Cerebellum (tissue), 4 donors: ENCODE measurements at places on chromosomes 11 and 22.

- peak; percentile 98 for DNase-seq
Observed at GRCh38 chr11:113875234-113876073, at the start of gene USP28. Gene USP28 (minus strand): TSS chr11:113875572. CDS start chr11:113875501, 71 bp downstream.

- DNase-seq = no peak
Observed at GRCh38 chr11:46265764-46266163, 11.7 kb upstream of the CREB3L1 start.

- DNase-seq = no peak
Observed at GRCh38 chr11:17609291-17610084, 62.4 kb downstream of the OTOG start.

GRCh38 chr11:112288021-112288420 lies 27.4 kb upstream of the PLET1 start:
- no peak for DNase-seq

GRCh38 chr11:119522609-119523008 lies 99.6 kb upstream of the THY1 start:
- no peak for DNase-seq

GRCh38 chr11:41099654-41100053 lies 359.8 kb downstream of the LRRC4C start:
- no peak for DNase-seq

GRCh38 chr22:48112687-48113521 lies 1350.5 kb downstream of the TBC1D22A start:
- DNase-seq = no peak

- DNase-seq = no peak
Observed at GRCh38 chr11:75182664-75183063, 31.8 kb downstream of the SLCO2B1 start.

DNA sequence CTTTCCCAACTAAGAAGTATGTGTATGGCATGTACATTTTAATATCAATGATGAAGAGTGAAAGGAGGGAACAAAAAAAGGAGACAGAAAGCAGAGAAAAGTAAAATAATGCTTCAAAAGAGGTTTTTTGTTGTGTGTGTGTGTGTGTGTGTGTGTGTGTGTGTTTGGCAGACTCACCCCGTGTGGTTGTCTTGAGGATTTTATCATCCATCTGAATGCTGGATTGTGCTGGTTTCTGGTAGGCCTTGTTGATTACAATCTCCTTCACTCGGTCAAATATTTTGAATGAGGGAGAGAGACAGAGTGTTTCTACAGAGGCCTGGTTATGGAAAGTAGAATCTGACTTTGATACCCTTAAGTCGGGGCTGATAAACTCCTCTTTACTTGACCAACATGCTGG lies 128.5 kb downstream of the ENTHD1 start:
- DNase-seq = no peak

GRCh38 chr11:133823614-133824013 lies 21.7 kb downstream of the SPATA19 start:
- no peak for DNase-seq

GRCh38 chr11:20451568-20451967 lies 64.1 kb downstream of the PRMT3 start:
- no peak for DNase-seq

DNA sequence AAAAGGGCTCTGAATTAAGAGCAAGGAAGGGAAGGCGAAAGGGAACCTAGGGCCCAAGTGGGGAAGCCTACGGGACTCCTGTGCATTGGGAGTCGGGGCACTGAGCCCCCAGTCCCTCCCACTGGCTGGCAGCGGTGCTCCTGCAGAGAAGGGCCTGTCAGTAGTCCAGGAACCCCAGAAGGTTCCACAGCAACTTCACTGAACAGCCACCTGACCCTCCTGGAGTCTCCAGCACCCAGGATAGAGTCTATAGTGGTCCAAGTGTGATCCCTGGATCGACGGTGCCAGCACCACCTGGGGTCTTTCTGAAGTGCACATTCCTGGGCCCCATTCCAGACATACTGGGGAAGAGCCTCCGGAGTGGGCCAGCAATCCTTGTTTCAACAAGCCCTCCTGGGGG lies 100.0 kb upstream of the B3GAT1 start:
- no peak for DNase-seq

DNA sequence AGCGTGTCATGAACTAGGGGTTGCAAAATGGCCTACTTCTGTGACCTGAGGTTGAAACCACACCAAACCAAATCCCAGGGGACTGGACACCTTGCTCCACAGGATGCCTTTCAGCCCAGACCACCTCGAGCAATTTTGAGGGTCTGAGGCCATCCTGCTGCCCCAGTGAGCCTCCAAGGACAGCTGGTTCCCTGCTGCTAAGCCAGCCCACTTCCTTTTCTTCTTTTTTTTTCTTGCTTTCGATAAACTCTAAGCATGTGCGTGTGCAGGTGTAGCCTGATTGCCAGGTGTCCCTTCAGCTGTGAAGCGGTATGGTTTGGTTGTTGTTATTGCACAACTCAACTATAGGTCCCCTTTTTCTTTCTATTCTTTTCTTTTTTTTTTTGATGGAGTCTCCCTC lies 2.7 kb downstream of the CRYBB1 start:
- no peak for DNase-seq

- no peak for DNase-seq
Observed at GRCh38 chr11:14335712-14336111, 23.3 kb downstream of the RRAS2 start.

GRCh38 chr11:95306123-95306522 lies 75.1 kb upstream of the SESN3 start:
- no peak for DNase-seq

GRCh38 chr11:48019595-48019994 lies 39.2 kb downstream of the PTPRJ start:
- DNase-seq = no peak

DNA sequence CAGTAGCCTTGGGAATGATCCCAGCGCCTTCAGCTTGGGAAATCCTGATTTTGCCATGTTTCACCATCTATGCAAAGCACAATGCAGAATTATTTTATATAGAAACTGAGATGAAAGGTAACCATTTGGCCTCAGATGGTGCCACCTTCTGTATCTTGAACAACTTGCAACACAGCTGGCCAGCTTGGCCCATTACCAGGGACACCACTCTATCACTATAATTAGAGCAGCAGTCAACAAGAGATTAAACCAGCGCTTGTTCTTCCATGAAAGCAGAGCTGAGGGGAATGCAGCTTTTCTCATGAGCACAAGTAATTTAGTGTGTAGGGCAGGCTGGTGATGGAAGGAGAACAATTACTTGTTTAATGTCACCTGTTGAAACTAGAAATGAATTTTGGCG lies 6.7 kb upstream of the ZDHHC13 start:
- no peak for DNase-seq

- DNase-seq = no peak
Observed at GRCh38 chr11:10898763-10899025, 40.8 kb upstream of the ZBED5 start.

- DNase-seq = peak; percentile 60
Observed at GRCh38 chr11:64048042-64048854, 12.5 kb downstream of the FLRT1 start.

DNA sequence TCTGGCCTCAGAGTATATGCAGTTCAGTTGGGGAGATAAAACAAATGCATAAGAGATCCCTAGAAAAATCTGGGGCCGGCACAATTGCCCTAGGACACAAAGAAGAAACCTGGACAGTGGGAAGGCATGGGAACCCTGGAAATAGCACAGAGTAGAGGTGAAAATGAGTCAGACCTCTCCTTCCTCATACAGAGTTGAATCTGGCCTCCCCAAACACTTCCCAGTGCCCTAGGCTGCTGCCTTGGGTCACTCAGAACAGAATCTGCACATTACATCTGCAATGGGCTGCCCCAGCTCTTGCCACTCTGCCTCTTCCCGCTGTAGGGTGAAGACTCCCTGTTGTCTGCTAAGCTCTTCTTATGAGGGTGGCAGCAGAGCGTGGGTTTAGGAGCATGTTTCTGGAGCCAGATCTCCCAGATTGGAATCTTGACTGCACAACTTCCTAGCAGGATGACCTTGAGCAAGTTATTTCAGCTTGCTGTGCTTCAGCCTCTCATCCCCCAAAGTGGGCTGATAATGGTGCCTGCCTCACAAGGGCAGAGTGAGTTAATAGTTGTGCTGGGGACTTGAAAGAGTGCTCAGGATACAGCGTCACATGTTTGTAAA lies 47.1 kb upstream of the NECTIN1 start:
- no peak for DNase-seq

- no peak for DNase-seq
Observed at GRCh38 chr22:22823131-22823810, 64.3 kb upstream of the IGLL5 start.

DNA sequence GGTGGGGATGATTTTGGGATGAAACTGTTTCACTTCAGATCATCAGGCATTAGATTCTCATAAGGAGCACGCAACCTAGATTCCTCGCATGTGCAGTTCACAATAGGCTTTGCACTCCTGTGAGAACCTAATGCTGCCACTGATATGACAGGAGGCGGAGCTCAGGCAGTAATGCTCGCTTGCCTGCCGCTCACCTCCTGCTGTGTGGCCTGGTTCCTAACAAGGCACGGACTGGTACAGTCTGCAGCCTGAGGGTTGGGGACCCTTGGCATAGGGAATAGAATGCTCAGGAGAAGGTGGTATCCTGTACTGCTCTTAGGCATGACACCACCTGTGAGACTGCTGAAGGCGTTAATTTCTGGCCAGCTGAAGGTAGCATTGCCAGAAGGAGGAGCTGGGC lies 47.0 kb downstream of the STIM1 start:
- peak; percentile 38 for DNase-seq

DNA sequence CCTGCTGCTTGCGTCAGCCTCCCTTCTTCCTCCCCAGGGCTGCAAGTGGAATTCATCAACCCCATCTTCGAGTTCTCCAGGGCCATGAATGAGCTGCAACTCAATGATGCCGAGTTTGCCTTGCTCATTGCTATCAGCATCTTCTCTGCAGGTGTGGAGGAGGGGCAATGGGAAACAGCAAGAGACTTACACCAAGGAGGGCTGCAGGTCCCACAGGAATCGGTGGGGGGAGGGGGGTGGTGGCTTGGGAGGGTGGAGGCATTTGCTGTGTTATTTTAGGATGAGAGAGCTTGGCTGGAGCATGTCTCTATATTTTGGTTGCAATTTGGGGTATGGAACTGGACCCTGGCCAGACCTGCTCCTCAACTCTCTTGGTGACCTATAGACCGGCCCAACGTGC lies 2.1 kb upstream of the MADD start:
- DNase-seq = no peak

DNA sequence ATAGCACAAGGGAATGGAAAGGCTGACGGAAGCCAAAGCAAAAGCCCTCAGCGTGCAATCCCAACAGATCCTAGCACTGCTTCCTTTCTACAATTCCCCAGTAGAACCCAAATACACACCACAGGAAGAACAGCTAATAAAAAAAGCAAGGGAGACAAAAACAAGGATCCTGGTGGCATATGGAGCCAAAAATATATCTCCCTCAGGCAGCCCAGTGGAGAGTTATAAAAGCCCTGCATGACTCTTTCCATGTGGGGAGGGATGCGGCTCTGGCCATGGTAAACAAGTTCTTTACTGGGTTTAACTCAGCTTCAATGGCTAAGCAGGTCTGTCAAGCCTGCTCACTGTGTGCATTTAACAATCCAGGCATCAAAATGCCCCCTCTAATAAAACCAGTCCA lies 88.1 kb downstream of the PIWIL4 start:
- no peak for DNase-seq

DNA sequence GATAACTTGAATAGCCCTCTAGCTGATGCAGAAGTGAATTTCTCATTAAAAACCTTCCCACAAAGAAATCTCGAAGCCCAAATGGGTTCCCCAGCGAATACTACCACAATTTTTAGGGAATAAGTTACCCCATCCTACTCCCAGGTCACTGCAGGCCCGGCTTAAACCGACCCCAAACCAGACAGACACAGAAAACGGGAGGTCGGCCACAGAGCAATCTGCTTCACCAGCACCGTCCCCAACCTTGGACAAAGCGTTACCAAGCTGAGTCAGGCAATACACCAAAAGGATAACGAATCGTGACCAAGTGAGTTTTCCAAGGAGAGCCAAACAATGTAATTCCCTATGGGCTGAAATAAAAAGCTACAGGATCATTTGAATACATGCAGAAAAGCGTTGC lies 575 bp upstream of the MOV10L1 start:
- DNase-seq = no peak

- DNase-seq = no peak
Observed at GRCh38 chr11:16926883-16927626, 87.2 kb downstream of the PLEKHA7 start.

DNA sequence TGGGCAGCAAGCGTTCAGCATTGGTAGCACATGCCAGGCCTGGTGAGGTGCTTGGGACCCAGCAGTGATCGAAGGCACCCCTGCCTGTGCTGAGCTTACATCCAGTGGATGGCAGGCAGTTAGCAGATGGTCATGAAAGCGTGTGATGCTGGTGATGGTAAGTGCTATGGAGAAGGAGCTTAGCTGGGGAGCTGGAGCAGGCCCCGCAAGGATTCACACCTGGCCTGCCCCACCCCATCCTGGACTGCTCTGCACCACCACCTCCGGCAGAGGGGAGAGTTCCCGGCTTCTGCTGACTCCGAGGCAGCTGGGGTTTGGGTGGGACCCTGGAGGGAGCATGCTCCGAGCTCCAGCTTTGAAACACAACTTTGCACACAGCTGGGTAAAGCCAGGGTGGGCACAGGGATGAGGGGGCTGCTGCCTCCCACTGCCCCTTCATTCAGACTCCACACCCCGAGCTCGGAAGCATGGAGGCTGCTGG lies 16.2 kb downstream of the MPPED1 start:
- DNase-seq = no peak

- peak; percentile 81 for DNase-seq
Observed at GRCh38 chr22:38353142-38353629, 36.0 kb upstream of the CSNK1E start.

- DNase-seq = peak; percentile 59
Observed at GRCh38 chr11:117443266-117444186, 115.9 kb downstream of the CEP164 start.

- no peak for DNase-seq
Observed at GRCh38 chr22:26952451-26953011, 295.1 kb downstream of the MIAT start.

GRCh38 chr22:42289671-42290541 lies 19.5 kb upstream of the TCF20 start:
- DNase-seq = peak; percentile 48

- no peak for DNase-seq
Observed at GRCh38 chr22:25109878-25110595, 89.6 kb upstream of the CRYBB3 start.

DNA sequence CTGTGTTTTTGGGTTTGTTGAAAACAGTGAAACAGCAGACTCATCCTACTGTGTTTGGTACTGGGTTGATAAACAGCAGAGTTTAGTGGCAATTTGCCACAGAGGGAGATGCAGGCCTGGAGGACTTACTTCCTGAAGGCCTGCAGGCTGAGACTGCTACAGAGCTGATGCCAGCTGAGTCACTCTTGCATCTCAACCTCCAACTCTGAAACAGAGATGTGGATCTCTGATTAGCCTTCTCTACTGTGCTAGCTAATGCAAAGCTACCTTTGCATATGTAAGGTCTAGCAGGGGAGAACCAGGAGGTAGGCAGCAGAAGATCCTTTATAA lies 14.3 kb downstream of the ATP5MG start:
- peak; percentile 31 for DNase-seq

GRCh38 chr22:30309951-30310741 lies 16.6 kb downstream of the TBC1D10A start:
- no peak for DNase-seq

DNA sequence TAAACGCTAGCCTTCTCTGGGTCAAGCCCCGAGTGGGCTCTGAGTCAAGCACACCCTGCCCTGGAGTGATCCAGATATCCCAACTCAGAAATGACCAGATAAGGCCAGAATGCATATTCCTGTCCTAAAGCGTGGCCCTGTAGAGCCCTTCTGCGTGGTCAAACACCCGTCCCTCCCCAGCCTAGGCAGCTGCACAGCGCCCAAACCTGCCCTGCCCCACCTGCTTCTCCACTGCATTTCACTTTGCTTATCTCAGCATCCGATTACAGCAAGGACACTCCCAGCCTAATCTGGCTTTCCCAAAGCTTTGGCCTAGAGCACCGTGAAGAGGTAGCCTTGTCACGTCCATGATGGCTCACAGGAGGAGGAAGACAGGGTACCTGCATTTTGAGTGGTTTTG lies 11.9 kb upstream of the TMPRSS4 start:
- DNase-seq = no peak
